Umbilical cord (tissue), 2 donors: ENCODE measurements at places on chromosomes 12 and 14. TPM values are rescaled to one million over a fixed set of nuclear protein-coding genes. Genes with fewer than 3 reads are reported as not detected.

The SYCP3 gene
- total RNA-seq: 5.5 TPM

The LMO3 gene
- 104 TPM for total RNA-seq

The TAS2R46 gene
- total RNA-seq: 17.3 TPM

The SCN8A gene
- total RNA-seq: 6.0 TPM

The IFNG-AS1 gene
- 3.9 TPM for total RNA-seq

- DNase-seq: peak; percentile 8
Measured at GRCh38 chr12:100185361-100185894, 15.2 kb upstream of the ACTR6 start.

DNA sequence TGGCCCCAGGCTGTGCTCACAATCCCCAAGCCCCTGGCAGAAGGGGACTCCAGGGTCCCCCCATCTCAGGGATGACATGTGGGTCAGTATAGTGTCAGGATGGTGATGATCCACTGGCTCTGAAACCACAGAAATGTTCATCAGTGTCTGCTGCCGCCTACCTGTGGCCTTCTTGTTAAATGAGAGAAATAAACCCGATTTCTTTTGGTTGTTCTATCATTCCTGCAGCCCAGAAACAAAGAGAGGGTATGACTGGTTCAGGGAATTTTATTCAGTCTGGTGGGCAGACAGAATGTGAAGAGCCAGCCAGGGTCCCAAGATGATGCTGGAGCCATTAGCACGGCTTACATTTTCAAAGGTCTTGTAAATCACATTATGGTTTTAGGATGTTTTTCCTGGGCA lies 86.6 kb downstream of the CRADD start:
- no peak for DNase-seq

GRCh38 chr12:41419131-41419893 lies 231.2 kb downstream of the PDZRN4 start:
- DNase-seq: no peak

DNA sequence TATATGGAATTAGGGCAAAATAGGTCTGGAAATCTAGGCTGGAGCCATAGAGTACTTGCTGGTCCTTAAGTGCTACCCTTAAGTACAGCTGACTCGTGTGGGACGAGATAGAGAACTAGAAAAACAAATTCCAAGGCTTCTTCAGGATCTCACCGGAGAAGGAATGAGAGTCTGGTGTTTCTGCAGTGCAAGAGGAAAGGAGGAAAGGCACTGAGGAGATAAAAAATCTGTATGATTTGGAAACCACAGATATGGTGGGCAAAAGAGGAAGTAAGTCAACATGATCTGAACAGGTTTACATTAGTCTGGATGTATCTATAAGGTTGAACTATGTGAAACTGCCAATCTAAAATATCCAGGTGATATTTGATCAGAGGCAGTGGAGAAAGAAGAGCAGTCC lies 134.4 kb upstream of the SOX5 start:
- DNase-seq: no peak

DNA sequence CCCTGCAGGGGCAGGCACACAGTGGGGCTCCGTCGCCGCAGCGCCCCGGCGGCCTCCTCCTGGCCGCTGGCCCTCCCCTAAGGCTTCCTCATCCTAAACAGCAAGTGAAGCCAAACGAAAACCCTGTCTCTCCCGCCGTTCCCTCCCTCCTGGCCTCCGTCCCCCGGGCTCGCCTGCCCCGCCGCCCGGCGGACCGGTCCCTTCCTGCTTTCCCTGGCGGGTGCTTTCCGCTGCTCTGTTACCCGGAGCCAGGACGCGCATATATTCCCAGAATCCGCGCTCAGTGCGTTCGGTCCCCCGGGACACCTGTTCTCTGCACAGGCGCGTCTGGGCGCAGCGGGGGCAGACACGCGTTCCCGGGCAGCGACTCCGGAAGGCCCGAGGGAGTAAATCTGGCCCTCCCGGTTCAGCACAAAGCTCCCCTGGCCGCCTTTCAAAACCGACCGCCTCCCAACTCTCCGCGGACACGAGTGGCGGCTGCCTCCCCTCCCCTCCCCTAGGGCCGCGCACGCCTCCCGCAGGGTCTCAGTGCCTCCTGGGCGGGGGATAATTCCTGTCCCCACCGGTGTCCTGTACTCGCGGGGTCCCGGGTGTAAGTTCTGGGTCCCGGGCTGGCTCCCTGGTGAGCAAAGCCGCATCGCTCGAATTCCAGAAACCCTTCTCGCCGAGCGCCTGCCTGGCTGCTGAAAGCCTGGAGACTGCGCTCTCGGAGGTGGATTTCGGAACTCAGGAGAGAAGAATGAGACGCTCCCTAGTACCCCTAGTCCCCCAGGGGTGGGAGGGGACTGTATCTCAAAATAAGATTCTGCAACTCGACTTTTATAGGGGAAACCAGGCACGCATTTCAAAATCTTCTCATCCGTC lies 21.4 kb upstream of the CEP170B start:
- peak; percentile 22 for DNase-seq

GRCh38 chr12:71125949-71126348 lies 31.9 kb downstream of the TSPAN8 start:
- DNase-seq: no peak

DNA sequence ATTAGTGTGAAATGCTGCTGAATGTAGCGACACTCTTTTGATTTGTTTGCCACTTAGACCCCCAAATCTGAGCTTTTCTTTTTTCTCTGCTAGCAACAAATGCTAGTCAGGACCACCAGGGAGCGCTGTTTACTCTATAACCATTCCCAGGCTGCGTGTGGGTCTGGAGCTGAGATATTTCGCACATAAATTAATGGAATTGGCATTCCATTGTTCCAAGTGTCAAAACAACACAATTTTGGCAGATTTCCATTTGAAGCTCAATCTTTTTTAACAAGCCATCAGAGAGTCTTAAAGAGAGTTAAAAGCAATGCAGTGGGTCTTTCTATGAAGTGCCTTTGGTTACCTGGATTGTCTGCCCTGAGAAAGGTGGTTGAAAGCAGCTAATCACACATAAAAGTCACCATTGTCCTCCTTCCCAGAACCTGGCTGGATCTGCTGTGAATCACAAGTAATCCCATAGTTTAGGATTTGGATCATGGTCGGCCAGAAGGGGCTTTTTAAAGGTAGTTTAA lies 7.4 kb upstream of the TMEM132C start:
- DNase-seq: peak; percentile 54

GRCh38 chr12:47954467-47955045 lies 8.8 kb upstream of the TMEM106C start:
- no peak for DNase-seq

DNA sequence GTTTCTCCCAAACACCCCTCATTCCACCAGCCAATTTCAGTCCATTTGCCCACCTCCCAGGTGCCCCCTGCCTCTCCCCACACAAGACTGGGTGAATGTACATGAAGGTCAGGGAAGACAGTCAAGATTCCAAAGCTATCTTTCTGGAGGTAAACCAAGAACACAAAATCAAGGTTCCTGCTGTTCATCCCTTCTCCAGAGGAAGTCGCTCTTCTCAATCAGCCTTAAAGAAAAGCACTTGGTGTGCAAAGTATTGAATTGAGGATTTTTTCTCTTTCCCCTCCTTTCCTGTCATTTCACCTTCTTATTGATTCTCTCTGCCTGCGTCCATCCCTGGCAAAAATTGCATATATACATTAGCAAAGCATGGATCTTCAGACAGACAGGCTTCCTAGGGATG lies 4.5 kb downstream of the GRIN2B start:
- DNase-seq: no peak

- DNase-seq: peak; percentile 52
Measured at GRCh38 chr12:22625762-22626294, 857 bp downstream of the ETNK1 start.

GRCh38 chr14:79284621-79285020 lies 926.7 kb downstream of the DIO2 start:
- no peak for DNase-seq
